Naive thymus-derived CD4-positive, alpha-beta T cell (primary cell): ENCODE measurements at places on chromosomes 13 and 19. TPM values are rescaled to one million over a fixed set of nuclear protein-coding genes. Genes with fewer than 3 reads are reported as not detected.

DNA sequence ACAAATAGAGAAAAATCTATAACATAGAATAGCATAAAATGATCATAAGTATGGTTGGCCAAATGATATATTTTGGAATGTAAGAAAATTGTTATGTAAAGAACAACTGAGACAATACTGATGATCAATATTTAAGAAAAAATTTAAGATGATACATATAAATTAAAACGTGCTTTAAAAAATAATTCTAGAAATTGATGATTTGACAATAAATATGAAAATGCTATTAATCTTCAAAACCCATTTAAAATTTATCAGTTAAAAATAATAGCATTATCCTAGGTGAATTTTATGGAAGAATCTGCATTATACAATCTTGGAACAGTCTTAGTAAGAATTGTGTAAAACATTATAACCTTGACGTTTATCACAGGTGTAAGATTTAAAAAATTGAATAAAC is 95.1 kb upstream of the DACH1 start:
- H3K36me3 ChIP-seq = no peaks in the 10 kb centered on the region
- no peaks in the 10 kb centered on the region for H3K27me3 ChIP-seq
- no peaks in the 10 kb centered on the region for H3K4me1 ChIP-seq
- DNase-seq = no peak
- H3K27ac ChIP-seq = no peak overlapping the region

GRCh38 chr19:55527197-55528029 is 9.5 kb downstream of the SBK2 start:
- H3K27me3 ChIP-seq = no peaks in the 10 kb centered on the region
- no peaks in the 10 kb centered on the region for H3K36me3 ChIP-seq
- no peaks in the 10 kb centered on the region for H3K4me1 ChIP-seq
- no peak overlapping the region for H3K4me3 ChIP-seq
- H3K27ac ChIP-seq = no peak overlapping the region
- DNase-seq = no peak

DNA sequence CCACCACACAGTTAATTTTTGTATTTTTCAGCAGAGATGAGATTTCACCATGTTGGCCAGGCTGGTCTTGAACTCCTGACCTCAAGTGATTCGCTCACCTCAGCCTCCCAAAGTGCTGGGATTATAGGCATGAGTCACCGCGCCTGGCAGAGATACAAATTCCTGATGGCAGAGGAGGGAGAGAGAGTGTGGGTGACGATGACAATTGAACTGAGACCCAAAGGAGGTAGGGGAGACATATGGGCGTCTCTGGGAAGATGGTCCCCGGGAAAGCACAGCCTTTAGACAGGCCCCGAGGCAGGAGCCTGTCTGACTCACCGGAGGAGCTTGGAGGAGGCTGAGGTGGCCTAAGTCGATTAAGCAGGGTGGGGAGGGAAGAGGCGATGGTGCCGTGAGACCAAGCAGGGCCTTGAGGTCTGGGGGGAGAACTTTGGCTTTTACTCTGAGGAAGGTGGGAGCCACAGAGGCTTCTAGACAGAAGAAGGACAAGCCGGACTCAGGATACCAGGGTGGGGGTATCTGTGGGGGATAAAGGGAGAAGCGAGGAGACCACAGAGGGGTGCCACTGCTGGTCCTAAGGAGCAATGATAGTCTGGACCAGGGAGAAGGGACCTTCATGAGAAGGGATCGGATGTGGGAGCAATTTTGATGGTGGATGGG is 38.2 kb downstream of the ARRDC2 start:
- no peak overlapping the region for H3K4me3 ChIP-seq
- H3K27ac ChIP-seq = peak overlapping the region; percentile 76
- no peaks in the 10 kb centered on the region for H3K36me3 ChIP-seq
- DNase-seq = no peak

GRCh38 chr19:18480006-18480691 is 41.7 kb downstream of the ELL start:
- peaks cover 58% of the 10 kb centered on the region for H3K4me1 ChIP-seq
- H3K27me3 ChIP-seq = no peaks in the 10 kb centered on the region
- no peak overlapping the region for H3K4me3 ChIP-seq
- no peak for DNase-seq

GRCh38 chr13:27193496-27193895 is 21.9 kb upstream of the USP12 start:
- DNase-seq = no peak
- no peaks in the 10 kb centered on the region for H3K4me1 ChIP-seq
- no peak overlapping the region for H3K4me3 ChIP-seq
- H3K27me3 ChIP-seq = no peaks in the 10 kb centered on the region

DNA sequence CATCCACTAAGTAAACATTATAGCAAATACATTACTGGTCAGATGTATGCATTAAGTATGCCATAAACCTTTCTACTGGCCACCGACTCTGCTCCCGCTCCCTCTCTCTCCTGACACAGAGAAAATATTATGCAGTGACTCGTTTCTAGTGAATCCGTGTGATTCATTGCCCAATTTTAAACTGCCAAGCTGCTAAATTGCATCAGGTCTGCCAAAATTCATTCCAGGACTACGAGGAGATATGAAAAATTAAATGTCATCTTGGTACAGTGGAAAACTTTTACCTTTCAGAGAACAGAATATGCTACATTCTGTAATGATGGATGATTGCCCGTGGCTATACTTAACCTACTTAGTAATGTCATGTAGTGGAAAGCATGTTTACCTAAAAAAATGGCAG is 368.8 kb upstream of the TSHZ3 start:
- no peak overlapping the region for H3K27ac ChIP-seq
- H3K27me3 ChIP-seq = no peaks in the 10 kb centered on the region
- no peak for DNase-seq
- H3K4me1 ChIP-seq = no peaks in the 10 kb centered on the region
- H3K36me3 ChIP-seq = no peaks in the 10 kb centered on the region

- DNase-seq = no peak
- H3K27ac ChIP-seq = no peak overlapping the region
- H3K36me3 ChIP-seq = no peaks in the 10 kb centered on the region
- H3K27me3 ChIP-seq = no peaks in the 10 kb centered on the region
Measured at GRCh38 chr13:86003029-86003428, 203.8 kb upstream of the SLITRK6 start.

DNA sequence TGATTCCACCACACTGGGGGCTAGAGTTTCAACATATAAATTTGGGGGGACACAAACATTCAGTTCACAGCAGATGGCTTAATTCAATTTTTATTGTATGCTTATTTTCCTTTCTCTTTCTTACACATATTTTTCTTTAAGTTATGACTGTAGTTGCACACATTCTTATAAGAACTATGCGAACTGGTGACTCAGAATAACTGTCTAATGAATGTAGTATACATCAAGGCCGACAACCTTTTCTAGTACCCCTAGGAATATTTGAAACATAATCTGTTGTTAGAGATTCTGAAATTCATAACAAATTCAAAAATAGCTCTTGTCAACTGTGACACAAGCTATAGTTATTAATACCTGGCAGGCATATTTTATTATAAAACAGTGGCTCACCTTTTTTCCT is 695.6 kb downstream of the PCDH9 start:
- no peak overlapping the region for H3K27ac ChIP-seq
- no peaks in the 10 kb centered on the region for H3K27me3 ChIP-seq
- no peak for DNase-seq
- H3K4me1 ChIP-seq = no peaks in the 10 kb centered on the region
- H3K36me3 ChIP-seq = no peaks in the 10 kb centered on the region

DNA sequence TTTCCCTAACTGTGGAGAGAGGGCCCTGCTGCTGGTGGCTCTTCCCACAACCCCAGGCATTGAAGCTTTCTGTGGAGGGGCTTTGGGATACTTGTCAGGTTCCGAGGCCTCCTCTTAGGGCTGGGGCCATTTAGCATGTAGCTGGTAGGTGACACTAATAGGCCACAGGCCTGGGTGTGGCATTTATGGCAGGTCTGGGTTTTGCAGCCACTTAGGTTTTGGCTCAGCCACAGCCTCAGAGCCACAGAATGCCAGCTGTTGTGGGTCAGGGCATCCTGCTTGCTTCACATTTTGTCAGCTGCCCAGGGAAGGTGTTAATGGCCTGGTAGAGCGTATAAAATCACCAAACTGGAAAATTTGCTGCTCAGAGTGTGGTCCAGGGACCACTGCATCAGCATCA is 15.7 kb downstream of the FAM124A start:
- no peak overlapping the region for H3K4me3 ChIP-seq
- no peaks in the 10 kb centered on the region for H3K36me3 ChIP-seq
- H3K4me1 ChIP-seq = no peaks in the 10 kb centered on the region
- H3K27me3 ChIP-seq = no peaks in the 10 kb centered on the region

- no peak overlapping the region for H3K4me3 ChIP-seq
- no peaks in the 10 kb centered on the region for H3K27me3 ChIP-seq
- no peak for DNase-seq
- H3K4me1 ChIP-seq = no peaks in the 10 kb centered on the region
Measured at GRCh38 chr13:28746287-28746612, 27.5 kb upstream of the SLC46A3 start.

GRCh38 chr13:44165221-44165888 is 208.3 kb upstream of the SERP2 start:
- no peaks in the 10 kb centered on the region for H3K4me1 ChIP-seq
- no peaks in the 10 kb centered on the region for H3K36me3 ChIP-seq
- DNase-seq = no peak
- H3K27me3 ChIP-seq = no peaks in the 10 kb centered on the region
- no peak overlapping the region for H3K27ac ChIP-seq

DNA sequence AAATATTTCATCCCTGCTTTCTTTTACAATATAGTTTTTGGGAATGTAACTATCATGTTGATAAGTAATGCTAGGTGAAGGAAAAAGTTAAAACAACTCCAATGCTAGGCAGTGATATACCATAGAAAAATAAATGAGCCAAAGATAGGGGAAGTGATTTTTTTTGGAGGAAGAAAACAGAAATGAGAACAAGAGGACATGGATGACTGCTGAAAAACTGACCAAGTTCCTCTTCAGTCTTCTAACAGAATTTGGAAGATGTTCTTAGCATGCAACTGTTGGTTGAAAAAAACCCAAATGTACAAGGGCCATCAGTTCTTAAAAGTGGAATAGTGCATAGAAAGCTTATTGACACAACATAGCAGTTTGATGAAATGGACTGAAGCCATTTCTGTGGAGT is 262.5 kb upstream of the STARD13 start:
- no peak overlapping the region for H3K4me3 ChIP-seq
- no peak overlapping the region for H3K27ac ChIP-seq
- DNase-seq = no peak
- H3K4me1 ChIP-seq = peaks cover 15% of the 10 kb centered on the region
- H3K36me3 ChIP-seq = no peaks in the 10 kb centered on the region
- no peaks in the 10 kb centered on the region for H3K27me3 ChIP-seq

Gene CD209
- not detected for polyA plus RNA-seq

Gene CD79A
- 16.8 TPM for polyA plus RNA-seq

Gene C19orf18
- polyA plus RNA-seq = not detected

Gene KLF1
- not detected for polyA plus RNA-seq
